AG04450 (cell line): ENCODE measurements at places on chromosomes 12 and 14. TPM values are rescaled to one million over a fixed set of nuclear protein-coding genes. Genes with fewer than 3 reads are reported as not detected.

Gene ADAMTS20
- polyA plus RNA-seq: not detected in 2 replicates

Gene TMEM30B
- polyA plus RNA-seq: 0.24 and 0.26 TPM in 2 replicates

Gene ERC1
- 28.6 and 29.0 TPM in 2 replicates for polyA plus RNA-seq

Gene TMPRSS12
- not detected in 2 replicates for polyA plus RNA-seq

Gene MYF6
- not detected in 2 replicates for polyA plus RNA-seq

Gene GPR84
- not detected in 2 replicates for polyA plus RNA-seq

Gene RAD51AP1
- polyA plus RNA-seq: 4.3 and 8.2 TPM in 2 replicates

Gene IL22
- polyA plus RNA-seq: not detected in 2 replicates

Gene TAS2R31
- polyA plus RNA-seq: 0.51 and 0.60 TPM in 2 replicates

Gene LRRK2
- 1.4 and 2.6 TPM in 2 replicates for polyA plus RNA-seq

Gene NRXN3
- 0.96 and 1.1 TPM in 2 replicates for polyA plus RNA-seq

Gene P2RX2
- polyA plus RNA-seq: not detected in 2 replicates

- no peak for DNase-seq
Observed at GRCh38 chr14:22530127-22530526, 58.9 kb downstream of the DAD1 start.

DNA sequence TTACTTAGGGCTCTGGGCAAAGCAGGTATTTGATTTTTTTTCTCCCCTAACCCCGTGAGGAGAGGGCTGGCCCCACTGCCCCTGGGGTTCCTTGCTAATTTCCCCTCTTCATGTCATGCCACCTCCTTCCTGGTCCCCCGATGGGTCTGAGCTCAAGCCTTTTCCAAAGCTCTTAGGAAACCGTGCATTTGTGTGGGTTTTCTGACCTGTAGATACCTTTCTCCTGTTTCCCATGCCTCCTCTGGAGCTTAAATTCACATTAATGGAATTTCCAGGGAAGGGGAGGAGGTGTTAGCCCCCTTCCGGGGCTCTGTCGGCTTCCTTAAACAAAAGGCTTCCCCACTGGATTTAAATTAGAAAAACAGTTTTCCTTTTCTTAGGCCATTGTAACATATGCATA, 12.6 kb downstream of the SFSWAP start:
- DNase-seq: no peak

DNA sequence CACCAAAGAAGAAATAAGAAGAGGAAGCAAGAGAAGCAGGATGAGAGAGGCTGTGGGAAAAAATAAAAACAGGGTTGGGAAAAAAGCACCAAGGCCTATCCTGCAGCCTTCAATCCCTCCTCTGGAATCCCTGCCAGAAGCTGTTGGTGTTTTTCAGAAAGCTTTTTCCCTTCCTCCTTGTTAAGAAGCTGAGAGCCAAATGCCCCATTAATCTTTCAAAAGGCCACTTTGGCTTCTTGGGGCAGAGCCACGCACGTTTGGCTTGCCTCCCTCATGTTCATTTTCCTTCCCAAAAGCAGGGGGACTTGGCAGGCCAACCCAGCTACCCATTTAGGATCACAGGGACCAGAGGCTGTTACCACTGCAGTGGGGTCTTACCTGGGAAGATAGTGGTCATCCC, 365.3 kb downstream of the NUAK1 start:
- no peak for DNase-seq

GRCh38 chr14:52006361-52006760, 17.0 kb downstream of the RTRAF start:
- DNase-seq: no peak

GRCh38 chr12:54459355-54459754, 14.0 kb downstream of the GTSF1 start:
- DNase-seq: no peak

- no peak for DNase-seq
Observed at GRCh38 chr14:99522025-99522401, 40.8 kb downstream of the CCNK start.

DNA sequence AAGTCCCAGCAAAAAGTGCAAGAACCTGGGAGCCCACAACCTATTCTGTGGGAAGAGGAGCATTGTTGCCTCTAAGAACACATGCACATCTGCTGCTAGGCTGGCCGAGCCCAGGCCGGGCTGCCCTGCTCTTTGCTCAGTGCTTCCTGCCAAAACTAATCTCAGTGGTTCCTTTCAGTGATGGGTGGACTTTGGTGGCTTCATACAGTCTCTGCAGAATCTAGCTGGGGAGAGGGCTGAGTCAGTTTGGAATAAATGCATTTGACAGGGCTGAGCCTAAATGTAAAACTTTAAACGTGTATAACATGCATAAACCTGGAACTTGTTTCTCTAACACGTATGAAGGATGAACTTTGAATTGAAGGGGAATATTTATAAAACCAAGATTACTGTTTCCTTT, 44.6 kb downstream of the CCDC177 start:
- no peak for DNase-seq

DNA sequence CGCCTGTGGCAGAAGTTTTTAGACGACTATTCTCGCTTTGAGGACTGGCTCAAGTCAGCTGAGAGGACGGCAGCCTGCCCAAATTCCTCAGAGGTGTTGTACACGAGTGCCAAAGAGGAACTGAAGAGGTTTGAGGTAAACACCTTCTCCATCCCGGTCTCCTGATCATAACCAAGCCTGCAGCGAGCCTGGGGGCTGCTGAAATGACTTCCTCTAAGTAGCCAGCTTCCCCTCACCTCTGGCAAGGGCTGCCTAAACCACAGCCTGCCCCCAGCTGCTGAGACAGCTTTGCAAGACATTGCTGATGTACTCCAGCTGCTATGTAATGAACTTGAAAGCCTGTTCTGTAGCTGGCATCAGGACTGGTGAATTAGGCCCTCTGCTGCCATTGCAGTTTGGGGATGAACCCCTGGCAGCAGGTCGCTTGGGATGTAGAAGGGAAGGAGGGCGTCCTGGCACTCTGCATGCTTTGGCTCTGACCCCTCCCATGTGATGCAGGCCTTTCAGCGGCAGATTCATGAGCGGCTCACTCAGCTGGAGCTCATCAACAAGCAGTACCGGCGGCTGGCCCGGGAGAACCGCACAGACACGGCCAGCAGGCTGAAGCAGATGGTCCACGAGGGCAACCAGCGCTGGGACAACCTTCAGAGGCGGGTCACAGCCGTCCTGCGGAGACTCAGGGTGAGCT, 84.6 kb downstream of the ESR2 start:
- DNase-seq: no peak

- no peak for DNase-seq
Observed at GRCh38 chr12:97560350-97560749, 97.7 kb downstream of the RMST start.

GRCh38 chr12:132154341-132154761, 10.1 kb downstream of the NOC4L start:
- no peak for DNase-seq

- no peak for DNase-seq
Observed at GRCh38 chr12:114904254-114905003, 220.5 kb upstream of the TBX3 start.

- DNase-seq: no peak
Observed at GRCh38 chr14:90968025-90968424, 92.4 kb downstream of the RPS6KA5 start.

- no peak for DNase-seq
Observed at GRCh38 chr12:56999456-56999855, 6.9 kb downstream of the ZBTB39 start.

DNA sequence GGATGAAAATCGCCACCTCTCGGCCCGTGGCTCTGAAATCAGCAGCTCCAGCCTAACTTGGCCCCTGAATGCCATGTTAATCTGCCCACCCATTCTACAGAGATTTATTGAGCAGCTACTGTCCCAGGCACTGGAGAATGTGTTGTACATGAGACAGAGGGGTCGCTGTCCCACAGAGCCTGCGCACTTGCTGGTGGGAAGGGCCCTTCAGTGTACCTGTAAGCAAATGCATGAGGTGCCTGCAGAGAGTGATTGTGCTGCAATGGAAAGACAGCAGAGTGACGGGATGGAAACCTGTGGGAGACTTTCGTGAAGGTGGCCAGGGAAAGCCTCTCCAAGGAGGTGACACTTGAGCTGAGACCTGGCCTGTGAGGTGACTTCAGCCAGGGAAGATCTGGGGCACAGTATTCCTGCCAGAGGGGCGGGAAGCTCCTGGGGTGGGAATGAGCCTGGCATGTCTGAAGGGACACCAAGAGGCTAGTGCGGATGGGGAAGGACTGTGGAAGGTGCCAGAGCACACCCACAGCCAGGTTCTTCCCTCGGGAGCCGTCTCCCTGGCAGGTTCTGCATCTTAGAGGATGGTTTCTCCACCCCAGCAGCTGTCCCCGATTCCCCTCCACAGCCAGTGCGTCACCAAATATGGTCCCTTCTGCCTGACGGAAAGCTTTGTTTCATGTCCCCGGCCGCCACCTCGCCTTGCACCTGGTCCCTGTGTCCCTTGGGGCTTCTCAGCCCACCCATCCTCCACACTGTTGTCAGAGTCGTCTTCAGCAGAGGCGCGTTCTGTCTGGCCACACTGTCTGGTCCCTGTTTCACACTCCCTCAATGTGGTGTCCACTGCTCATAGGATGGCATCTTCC, 8.7 kb downstream of the SMIM41 start:
- DNase-seq: no peak

- DNase-seq: no peak
Observed at GRCh38 chr12:113007166-113007565, 28.8 kb downstream of the OAS2 start.

DNA sequence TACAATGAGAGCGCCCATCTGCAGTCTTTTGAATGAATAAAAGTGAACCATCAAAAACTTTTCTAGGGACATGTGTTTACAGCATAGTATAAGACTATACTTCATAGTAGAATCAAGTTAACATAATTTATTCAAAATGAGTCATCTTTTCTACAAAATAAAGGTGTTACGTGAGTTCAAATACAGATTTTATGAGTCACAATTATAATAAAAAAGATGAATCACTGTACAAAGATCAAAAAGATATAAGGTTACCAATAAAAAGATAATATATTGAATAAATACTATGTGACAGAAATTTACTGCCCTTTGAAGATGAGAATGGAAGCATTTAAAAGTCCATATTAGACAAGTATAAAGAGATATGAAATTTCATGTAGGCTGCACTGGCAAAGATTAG, 2.8 kb downstream of the MBIP start:
- no peak for DNase-seq

- no peak for DNase-seq
Observed at GRCh38 chr14:54343272-54344121, 53.3 kb upstream of the CDKN3 start.

- no peak for DNase-seq
Observed at GRCh38 chr12:14904854-14905253, 19.2 kb upstream of the MGP start.

DNA sequence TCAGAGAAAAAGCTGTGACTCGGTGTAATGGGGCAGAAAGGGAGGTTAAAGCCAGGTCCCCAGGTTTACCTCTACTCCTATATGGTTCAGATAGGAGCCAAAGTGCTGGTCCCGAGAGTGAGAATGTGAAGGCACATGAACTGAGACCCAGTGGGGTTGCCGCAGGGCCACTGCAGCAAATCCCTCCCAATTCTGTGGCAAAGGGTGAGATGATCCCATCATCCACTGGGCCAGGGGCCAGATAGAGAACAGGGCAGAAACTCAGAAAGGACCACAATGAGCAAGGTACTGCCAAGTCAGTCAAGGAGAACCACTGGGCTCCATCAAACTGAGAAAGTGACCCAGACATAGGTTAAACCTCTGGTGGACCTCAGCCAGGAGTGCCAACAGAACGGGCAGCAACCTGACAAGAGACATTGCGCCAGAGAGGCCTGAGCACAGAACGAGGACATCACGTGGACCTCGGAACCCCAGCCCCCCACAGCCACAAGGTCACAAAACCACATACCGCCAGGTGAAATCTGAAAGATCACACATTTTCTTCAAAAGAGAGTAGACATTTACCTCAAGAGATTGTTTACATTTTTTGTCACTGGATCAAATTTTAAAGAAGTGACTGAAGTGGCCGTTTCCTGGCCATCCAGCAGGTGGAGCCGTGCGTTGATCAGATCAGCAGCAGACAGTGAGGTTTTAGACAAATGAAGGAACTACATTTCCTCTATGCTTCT, 20.5 kb upstream of the ITPR2 start:
- DNase-seq: no peak

- peak; percentile 44 for DNase-seq
Observed at GRCh38 chr14:71551291-71551950, 380.8 kb upstream of the RGS6 start.
